ENCODE measurements at places on chromosomes 7 and 10.

DNA sequence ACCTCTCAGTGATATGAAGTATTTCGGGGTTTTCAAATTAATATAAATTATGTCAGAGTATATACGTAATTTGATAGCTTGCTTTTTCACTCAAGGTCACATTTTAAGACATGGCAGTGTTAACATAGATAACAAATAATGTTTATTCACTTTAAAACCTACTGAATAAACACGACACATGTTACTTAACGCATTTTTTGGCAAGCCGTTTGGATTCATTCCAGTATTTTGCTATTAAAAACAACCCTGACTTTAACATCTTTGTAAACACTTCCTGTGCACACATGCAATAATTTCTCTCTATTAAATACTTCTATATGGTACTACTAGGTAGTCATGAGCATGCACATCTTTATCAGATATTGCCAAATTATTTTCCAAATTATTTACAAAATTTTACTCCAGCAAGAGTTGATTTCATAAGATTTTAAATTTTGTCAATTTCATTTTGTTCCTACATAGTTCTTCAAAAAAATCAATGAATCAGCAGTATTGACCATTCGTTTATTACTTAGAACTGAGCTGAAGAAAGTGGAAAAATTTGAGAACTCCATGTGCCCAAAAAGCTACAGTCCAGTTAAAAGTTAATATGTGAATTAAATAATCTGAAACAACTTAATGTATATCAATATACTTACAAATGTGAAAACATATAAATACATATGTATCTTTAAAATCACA is 26.8 kb upstream of the THSD7A start:
- DNase-seq, result no peak

DNA sequence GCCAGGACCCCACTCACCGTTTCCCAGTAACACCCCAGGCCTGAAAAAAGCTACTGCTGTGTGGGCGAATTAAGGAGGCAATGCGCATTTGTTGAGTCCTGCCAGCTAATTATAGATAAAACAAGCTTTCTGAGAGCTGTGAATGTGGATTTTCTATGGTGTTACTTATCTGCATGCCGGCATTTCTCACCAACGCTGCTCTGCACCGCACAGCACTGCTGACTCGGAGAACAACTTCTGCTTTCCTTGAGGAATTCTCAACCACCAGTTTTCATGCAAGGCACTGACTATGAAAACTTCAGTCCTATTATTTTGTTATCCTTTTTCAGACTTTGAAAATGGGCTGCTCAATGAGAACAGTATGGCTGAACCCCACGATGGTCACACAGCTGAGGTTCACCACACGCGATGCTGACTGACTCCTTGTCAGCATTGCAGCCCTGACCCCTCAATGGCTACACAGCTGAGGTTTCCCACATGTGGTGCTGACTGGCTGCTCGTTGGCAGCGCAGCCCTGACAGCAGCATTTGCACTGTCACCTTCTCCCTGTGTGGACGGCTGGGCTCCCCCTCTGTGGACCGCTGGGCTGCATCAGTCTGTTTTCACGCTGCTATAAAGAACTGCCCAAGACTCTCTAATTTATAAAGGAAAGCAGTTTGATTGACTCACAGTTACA is 190.6 kb downstream of the DIP2C start:
- DNase-seq, result no peak

DNA sequence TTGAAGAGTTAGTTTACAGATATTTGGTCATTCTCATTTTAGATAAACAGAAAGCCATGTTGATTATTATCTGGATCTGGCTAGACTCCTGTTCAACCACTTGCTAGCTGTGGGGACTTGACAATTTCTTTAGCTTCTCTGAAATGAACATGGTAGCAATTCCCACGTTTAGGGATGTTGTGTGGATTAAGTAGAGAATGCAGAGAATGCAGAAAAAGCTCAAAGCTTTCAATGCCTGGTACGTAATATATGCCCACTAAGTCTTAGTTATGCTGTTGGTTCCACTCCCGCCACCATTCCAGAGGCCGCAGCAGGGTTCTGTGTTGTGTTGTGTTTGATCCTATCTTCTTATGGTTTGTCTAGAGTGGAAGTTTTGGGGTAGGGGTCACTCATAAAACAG is 39.2 kb upstream of the RPA3 start:
- no peak for DNase-seq

DNA sequence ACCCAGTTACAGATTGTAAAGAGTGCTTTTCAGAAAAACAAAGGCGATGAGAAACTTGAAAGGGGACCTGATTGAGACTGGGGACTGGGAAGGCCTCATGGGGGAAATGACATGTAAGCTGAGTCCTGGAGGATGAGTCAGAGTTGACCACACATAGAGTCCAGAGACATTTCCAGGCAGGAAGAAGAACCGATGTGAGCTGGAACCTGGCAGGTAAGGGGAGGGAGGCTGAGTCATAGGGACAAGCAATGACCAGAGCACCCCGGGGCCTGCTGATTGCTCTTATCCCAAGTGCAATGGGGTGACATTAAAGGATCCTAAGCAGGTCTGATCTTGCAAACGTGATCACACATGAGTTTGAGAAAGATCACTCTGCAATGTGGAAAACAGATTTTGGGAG is 11.7 kb downstream of the TLL2 start:
- no peak for DNase-seq

DNA sequence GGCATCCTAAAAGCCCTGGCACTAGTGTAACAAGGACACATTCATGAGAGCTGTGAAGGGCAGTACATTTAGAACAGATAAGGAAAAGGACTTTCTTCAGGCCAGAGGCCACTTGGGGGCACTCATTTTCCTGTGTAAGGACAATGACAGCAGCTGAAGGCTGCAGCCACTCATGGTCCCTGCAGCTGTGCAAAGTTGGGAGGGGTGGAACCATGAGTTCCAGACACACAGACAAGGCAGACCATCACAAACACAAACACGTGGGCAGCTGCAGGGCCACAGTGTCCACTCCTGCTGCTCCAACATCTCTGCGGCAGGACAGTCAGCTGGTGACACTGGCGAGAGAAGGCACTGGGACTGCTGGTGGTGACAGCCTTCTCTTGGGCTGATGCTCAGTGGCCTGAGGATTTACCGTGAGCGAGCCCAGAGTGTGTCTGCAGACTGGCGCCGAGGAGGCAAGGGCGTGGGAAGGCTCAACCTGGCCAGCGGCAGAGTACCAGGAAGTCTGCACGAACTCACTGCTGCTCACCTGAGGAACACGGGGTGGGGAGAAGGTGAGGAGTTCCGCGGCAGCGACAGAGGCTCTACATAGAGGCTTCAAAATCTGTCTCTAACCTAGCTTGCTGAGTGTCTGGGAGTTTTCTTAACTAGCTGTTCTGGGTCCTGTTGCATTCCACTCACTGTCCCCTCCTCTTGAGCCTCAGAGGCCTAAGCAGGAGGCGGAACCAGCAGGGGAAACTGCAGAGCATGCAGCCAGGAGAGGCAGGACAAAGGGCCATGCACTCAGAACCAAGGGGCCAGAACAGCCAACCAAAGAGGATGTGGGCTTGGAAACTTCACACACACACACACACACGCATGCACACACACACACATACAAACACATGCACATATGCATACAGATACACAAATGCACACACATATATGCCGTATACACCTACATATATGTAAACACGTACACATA is 76.5 kb upstream of the DDC start:
- peak; percentile 11 for DNase-seq

- no peak for DNase-seq
Measured at GRCh38 chr10:52900593-52900992, 128.0 kb upstream of the MBL2 start.

GRCh38 chr7:140810830-140811556 is 113.7 kb downstream of the BRAF start:
- DNase-seq, result peak; percentile 91

DNA sequence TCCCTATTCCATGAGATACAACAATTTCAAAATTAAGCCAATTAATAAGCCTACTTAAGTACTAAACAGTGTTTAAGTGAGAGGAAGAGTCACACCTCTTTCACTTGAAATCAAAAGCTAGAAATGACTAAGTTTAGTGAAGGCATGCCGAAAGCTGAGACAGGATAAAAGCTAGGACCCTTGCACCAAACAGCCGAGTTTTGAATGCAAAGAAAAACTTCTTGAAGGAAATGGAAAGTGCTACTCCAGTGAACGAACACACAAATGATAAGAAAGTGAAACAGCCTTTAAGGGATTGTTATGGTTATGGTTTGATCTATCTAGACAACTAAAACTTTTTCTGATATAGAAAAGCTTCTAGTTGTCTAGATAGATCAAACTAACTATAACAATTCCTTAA is 135.4 kb upstream of the KMT2E start:
- no peak for DNase-seq

DNA sequence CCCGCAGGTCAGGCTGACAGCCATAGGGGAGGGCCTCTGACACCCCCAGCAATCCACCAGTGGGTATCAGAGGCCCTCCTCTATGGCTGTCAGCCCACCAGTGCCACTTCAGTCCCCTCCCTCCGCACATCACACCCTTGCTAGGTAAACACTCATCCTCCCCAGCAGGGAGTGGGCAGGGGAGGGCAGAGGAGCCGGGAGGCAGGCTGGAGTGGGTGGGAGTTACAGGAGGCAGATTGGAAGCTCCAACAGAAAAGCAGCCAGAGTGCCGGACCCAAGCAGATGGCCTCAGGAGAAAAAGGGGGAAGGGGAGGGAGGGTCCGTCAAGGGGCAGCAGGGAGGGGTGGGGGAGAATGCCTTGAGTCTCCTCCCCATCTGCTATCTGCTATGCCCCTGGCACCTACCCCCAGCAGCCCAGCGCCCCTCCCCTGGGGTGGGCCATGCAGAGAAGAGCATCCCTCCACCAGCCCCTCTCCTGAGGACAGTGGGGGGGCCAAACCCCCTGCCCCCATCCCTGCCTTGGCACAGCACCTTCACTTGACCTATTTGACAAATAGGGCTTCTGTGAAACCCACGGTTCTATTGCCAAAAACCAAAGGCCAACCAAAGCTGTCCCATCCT is 2.4 kb downstream of the RASGEF1A start:
- no peak for DNase-seq

DNA sequence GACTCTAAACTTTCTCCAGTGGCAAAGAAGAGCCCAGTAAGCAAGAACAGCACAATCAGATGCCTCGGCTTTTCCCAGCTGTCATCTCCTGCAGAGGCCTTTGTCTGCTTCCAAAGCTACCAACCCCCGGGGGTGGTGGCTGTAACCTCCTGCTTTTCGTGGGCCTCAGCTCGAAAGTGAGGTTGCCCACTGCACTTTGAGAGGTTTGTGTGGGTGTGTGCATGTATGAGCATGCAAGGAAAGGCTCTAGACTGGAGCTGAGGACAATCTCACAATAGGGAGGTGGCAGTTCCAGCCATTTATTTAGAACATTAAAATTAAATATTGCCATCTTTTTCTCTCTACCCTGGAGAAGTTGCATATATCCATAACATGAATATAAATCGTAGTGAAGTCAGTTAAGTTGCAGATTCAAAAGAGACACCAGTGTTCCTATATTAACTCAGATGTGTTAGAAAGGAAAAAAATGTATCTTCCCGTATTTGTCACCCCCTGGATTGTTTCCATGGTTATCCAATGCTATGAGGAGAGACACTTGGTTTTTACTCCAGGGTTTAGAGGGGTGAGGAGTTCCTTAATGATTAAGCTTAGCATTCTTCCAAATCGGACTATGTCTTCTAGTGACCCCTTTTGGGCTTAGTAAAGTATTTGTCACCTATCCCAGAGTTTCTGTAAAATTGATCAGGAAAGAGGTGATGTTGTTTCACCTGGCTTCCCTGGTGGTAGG is 781.1 kb downstream of the INHBA start:
- DNase-seq, result no peak

- DNase-seq, result no peak
Measured at GRCh38 chr7:157690833-157691585, 354.2 kb downstream of the DNAJB6 start.

DNA sequence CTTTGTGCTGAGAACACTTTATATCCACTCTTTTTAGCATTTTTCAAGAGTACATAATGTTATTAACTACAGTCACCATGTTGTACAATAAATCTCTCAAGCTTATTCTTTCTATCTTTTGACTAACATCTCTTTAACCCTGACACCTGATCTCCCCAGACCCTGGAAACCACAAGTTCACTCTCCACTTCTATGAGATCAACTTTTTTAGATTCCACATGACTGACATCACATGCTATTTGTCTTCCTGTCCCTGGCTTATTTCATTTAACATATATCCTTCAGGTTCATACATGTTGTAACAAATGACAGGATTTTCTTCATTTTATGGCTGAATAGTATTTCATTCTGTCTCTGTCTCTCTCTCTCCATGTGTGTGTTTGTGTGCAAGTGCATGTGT is 15.5 kb downstream of the SLC13A1 start:
- no peak for DNase-seq

DNA sequence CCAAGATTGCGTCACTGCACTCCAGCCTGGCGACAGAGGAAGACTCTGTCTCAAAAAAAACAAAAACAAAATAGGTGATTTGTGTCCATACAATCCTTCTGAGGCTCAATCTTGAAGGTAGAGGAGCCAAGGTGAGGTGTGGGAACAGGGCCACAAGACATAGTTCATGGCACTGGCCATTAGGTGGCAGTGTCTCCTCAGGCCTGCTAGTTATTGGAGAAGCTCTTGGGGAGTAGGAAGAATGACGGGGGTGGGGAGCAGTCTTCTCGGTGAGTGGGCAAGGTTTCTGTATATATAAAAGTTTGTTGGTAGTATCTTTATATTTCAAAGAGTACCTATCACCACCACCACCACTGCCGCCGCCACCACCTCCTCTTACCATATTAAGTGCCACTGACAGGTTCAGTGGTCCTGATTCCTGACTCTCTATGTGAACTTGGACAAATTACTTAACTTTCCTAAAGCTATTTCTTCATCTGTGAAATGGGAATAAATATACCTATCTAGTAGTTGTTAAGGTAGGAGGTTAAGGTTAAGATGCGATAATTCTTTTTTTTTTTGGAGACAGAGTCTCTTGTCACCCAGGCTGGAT is 24.0 kb downstream of the CCSER2 start:
- DNase-seq, result peak; percentile 75

DNA sequence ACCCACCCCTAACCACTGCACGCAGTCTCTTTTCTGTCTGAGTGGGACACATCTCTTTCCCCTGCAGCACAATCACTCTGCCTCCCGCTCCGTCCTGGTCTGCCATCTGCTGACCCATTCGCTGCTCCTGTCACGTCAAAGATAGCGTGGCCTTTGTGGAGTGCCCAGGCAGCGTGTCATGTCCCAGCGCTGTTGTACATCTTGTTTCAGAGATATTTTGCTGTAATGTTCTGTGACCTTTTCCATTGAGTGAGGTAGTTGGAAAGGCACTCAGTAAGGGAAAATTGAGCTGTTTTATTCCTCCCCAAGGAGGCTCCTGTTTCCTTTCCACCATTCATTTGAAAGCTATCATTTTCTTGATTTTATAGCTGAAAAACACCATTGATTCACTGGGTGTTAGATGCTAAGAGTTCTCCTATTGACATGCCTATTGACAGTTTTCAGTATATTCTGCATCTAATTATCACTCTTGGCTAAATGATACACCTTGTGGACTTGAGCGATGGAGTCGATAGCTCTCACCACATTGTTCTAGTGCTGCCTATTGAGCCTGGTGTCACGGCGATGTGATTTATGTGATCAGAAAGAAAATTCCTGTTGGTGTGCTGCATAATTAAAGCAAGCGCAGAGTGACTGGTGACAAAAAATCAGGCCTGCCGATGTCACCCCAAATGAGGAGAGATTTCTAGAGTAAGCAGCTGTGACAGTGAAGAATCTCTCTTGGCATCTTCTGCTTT is 372.6 kb downstream of the LRMDA start:
- DNase-seq, result no peak

Data from HT-29 (cell line).